ENCODE measurements at places on chromosomes 1 and 21. TPM values are rescaled to one million over a fixed set of nuclear protein-coding genes. Genes with fewer than 3 reads are reported as not detected.

ST6GALNAC5 gene
- 10.9 TPM for polyA plus RNA-seq

DYNLT5 gene
- polyA plus RNA-seq: 1.3 TPM

ZFP69B gene
- 0.89 TPM for polyA plus RNA-seq

CDK18 gene
- 6.0 TPM for polyA plus RNA-seq

KCNK1 gene
- polyA plus RNA-seq: 8.8 TPM

IL19 gene
- polyA plus RNA-seq: not detected

OLIG2 gene
- polyA plus RNA-seq: not detected

OR4F16 gene
- polyA plus RNA-seq: not detected

KRTAP12-1 gene
- not detected for polyA plus RNA-seq

SYT2 gene
- 0.01 TPM for polyA plus RNA-seq

LENEP gene
- not detected for polyA plus RNA-seq

FAM72D gene
- 0.25 TPM for polyA plus RNA-seq

HRNR gene
- not detected for polyA plus RNA-seq

SERBP1 gene
- polyA plus RNA-seq: 184 TPM

RASAL2 gene
- 8.8 TPM for polyA plus RNA-seq

DCAF8 gene
- 123 TPM for polyA plus RNA-seq

NBPF11 gene
- 7.7 TPM for polyA plus RNA-seq

FAM151A gene
- polyA plus RNA-seq: 0.10 TPM

NMNAT2 gene
- 1.4 TPM for polyA plus RNA-seq

OR2T2 gene
- polyA plus RNA-seq: not detected

PPP1R8 gene
- 46.3 TPM for polyA plus RNA-seq
